ELF-1 (cell line): ENCODE measurements at places on chromosomes 6 and 20.

GRCh38 chr6:99885051-99885450 is 109.0 kb downstream of the MCHR2 start:
- no peak for DNase-seq

DNA sequence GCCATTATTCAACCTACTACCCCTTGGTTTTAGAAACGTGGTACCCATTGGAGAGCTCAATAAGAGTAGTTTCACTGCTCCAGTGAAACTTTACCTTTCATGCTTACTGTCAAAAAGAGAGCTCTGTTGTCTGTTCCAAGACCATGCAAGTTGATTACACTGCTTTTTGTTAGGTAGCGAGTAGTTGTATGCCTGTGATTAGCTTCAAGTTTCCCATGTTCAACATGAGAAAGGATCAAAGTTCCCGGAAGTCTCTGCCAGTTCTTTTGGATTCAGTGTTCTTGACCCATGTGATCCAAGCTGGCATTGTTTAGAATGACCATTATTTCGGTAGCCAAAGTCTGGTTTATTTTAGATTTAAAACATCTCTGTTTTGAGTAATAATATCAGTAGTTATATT is 107.1 kb downstream of the ZFAND3 start:
- DNase-seq, result no peak

DNA sequence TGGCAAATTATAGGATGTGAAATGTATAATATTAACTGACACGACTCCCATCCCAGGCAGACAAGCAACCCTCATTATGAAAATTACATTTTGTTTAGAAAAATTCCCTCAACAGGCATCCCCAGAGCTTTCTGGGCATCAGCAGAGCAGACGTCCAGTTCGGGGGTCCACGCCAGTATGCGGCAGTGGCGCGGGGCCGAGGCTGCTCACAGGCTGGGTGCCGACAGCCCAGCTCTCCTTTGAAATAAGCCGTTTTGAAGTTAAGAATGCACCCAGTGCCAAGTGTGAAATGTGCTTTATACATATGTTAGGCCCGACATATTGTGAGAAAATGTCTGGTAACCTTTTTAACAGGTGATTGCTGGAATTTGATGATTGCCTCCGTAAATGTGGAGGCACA is 50.4 kb downstream of the RPP40 start:
- no peak for DNase-seq

- DNase-seq, result no peak
These were observed 65.0 kb upstream of the BTN3A2 start for GRCh38 chr6:26300043-26300331.

GRCh38 chr6:85462673-85463072 is 12.8 kb downstream of the NT5E start:
- DNase-seq, result no peak

GRCh38 chr6:158445426-158446085 is 114.3 kb upstream of the TMEM181 start:
- no peak for DNase-seq

- DNase-seq, result no peak
These were observed 1.3 kb downstream of the RRAGD start for GRCh38 chr6:89410788-89411144.
